Renal cortical epithelial cell (primary cell): ENCODE measurements at places on chromosomes 6 and 20. TPM values are rescaled to one million over a fixed set of nuclear protein-coding genes. Genes with fewer than 3 reads are reported as not detected.

GRCh38 chr6:73857341-73857890 lies 161.4 kb downstream of the CD109 start:
- no peak for DNase-seq

DNA sequence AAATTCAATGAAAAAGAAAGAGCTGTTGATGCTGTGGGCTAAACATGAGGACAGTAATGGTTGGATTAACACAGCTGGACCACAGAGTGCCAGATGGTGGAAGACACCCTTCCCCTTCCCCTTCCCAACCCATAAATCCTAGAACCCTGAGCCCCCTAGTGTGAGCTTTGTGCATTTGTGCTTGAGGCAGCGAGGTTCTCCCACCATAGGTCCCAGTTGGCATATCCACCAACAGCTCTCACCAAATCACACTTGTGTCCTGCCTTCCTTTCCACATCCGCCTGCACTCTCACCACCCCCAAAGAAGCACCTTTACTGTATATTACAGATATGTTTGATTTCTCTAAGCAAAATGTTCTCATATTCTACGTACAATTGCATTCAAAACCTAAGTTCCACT lies 32.8 kb upstream of the HBS1L start:
- no peak for DNase-seq

DNA sequence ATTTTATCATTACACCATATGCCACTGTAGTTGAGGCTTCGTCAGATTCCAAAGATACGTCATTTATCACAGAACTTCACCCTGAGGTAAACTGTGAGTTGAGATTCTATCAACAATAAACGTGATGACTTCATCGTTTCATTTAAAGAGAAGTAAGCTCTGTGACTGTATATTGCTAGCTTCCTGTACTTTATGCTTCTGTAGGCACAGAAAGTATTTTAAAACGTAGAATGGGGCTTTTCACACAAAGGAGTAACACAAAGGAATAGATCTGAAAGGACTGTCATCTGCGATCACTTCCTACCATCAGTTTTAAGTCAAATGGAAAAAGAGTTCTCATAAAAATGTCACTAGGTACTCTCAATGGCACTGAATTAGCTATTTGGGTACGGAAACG lies 234.4 kb upstream of the MCHR2 start:
- no peak for DNase-seq

DNA sequence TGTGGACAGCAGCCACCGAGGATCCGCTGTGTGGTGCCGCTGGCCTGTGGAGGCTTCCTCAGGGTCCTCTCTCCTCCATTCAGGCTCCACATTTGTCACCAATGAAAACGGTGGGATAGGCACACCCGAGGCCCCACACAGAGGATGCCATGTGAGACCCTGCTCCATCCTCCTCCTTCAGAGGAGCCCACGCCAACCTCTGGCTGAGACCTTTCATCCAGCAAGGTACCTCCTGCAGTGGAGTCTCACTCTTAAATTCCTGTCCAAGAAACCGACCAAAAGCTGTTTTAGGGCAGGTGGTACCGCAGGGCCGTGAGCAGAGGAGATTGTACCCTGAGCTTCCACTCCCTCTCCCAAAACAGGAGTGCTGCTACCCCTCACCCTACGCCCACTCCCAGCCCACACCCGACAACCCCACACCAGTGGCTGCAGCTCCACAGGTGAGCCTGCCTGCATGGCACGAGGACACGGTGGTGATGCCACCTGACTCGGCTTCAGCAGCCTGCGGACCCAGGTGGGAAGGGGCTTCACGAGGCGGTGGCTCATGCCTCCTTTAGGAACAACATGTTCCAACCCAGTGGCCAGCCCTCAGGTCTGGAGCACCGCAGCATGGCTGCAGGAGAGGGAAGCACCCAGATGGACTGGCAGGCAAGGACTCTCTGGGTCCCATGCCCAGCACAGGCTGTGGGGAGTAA lies 237.6 kb upstream of the AFDN start:
- DNase-seq, result no peak

GRCh38 chr20:59400708-59401107 lies 100.3 kb downstream of the EDN3 start:
- DNase-seq, result no peak

SRC gene
- 36.6 and 58.6 TPM in 2 replicates for total RNA-seq

GRCh38 chr20:54429364-54429763 lies 46.0 kb upstream of the DOK5 start:
- DNase-seq, result peak; percentile 4

GRCh38 chr6:149855040-149855654 lies 9.0 kb downstream of the LRP11 start:
- peak; percentile 96 for DNase-seq

KCNQ2 gene
- not detected in 2 replicates for total RNA-seq

DNA sequence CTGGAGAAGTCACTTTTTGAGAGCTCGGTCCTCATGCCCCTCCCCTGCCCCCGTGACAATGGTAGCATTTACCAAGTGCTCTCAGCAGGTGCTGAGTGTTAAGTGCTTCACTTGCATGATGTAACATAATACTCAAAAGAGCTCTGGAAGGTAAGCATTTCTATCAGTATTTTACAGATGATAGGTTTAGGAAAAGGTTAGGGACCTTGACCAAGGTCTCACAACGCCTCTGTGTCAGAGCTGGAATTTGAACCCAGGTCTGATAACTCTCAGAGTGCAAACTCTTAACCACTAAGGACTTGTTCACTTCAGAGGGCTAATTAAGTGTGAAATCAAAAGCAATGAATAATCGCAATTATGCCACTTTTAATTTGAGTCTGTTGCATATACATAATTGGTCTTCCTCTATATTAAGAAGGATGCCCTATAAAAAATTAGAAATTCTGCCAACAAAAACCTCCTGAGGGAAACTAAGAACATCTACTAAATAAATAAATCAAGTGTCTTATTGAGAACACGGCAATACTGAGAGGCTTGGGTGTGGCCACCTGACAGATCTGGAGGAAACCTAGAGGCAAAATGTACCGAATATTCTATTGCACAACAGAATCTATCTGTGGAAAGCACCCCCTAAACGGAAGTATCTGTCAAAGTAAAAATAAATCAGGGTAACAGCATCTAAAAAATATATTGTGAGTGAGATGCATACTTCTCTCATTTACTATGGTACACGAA lies 109.8 kb downstream of the BACH2 start:
- no peak for DNase-seq

- no peak for DNase-seq
Measured at GRCh38 chr20:36491901-36492617, 49.3 kb upstream of the MYL9 start.

SLC22A7 gene
- total RNA-seq, result not detected in 2 replicates

DNA sequence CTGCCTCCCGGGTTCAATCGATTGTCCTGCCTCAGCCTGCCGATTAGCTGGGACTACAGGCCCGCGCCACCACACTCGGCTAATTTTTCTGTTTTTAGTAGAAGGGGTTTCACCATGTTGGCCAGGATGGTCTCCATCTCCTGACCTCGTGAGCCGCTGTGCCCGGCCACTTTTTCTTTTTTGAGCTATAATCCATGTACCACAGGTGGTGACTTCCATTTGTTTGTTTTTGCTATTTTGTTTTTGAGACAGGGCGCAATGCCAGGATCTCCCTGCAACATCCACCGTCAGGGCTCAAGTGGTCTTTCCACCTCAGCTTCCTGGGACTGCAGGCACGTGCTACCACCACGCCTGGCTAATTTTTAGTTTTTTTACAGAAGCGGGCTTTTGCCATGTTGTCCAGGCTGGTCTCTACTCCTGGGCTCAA lies 8.5 kb downstream of the HSPA1B start:
- no peak for DNase-seq

FABP7 gene
- total RNA-seq, result not detected in 2 replicates

- DNase-seq, result peak; percentile 82
Measured at GRCh38 chr6:149484733-149485700, at the start of gene ZC3H12D. TSS of gene ZC3H12D (minus strand) at chr6:149485014. CDS start at chr6:149474543, 10,471 bp downstream.

DNA sequence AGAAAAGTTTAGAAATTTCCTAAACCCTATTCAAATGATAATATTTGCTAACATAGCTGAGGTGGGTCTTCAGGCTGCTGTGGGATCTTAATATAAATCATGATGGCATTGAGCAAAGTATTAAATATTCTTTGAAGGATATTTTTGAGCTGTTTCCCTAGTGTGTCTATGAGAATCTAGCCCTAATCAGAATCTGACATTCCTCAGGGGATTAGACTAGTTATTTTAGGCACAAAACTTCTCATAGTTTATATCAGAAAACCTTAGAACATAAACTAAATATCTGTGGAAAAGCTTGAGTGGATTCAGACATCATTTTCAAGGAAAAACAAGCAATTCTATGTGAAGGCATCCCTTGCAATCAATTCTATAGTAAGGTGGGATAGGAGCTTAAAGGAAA lies 594.5 kb downstream of the RFPL4B start:
- no peak for DNase-seq

DNA sequence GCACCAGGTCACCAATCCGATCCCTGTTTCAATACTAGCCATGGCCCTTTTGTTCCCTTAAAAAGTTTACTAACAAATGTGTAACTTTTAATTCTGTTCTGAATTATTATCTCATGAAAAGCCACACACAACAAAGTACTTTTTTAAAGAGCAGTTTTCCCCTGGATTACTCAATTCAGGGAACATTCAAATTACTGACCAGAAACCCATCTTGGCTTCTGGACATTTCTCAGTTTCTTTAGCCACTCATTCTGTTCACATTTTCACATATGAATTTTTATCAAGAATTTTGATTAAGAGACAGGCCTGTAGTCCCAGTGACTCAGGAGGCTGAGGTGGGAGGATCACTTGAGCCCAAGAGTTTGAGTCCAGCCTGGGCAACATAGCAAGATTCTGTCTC lies 47.4 kb downstream of the INSM1 start:
- DNase-seq, result no peak

GRCh38 chr20:24379484-24379927 lies 89.9 kb upstream of the SYNDIG1 start:
- peak; percentile 11 for DNase-seq

CGA gene
- not detected in 2 replicates for total RNA-seq
